C1 segment of cervical spinal cord (tissue), 14 donors: ENCODE measurements at places on chromosomes 11 and 22.

GRCh38 chr11:116991491-116991890, 106.7 kb downstream of the SIK3 start:
- DNase-seq, result no peak

- no peak for DNase-seq
These were observed 3.8 kb upstream of the CYB5R2 start for GRCh38 chr11:7677071-7677470.

DNA sequence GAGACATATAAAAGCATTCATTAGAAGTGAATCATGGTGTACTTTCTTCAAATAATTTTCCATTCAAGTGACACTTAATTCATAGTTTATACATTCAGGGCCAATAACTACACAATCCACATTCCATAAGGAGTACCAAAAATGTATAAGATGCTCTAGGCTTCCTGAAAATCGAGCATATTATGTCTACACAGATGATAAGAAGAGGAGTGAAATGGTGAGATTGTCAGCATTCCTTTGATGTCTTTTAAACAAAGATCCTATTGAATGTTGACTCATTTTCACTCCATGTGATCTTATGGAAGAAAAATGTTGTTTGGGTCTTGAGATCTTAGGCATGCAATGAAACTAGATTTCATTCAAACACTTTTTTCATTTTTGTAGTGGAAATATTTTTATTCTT, 843.2 kb downstream of the KCNA4 start:
- DNase-seq, result no peak

DNA sequence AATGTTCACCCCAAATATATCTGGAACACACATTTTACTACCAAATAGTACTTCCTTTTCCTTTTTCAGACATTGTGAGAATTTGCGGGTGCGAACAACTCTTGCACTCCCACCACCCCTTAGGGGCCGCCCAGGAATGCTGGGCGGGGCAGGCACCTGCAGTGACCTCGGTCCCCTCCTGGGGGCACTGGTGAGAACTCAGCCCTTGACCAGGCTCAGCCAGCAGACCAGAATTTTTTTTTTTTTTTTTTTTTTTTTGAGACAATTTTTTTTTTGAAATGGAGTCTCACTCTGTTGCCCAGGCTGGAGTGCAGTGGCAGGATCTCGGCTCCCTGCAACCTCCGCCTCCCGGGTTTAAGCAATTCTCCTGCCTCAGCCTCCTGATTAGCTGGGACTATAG, 75.8 kb downstream of the ARHGAP8 start:
- DNase-seq, result no peak

- no peak for DNase-seq
These were observed 36.7 kb downstream of the TPST2 start for GRCh38 chr22:26553056-26553752.

DNA sequence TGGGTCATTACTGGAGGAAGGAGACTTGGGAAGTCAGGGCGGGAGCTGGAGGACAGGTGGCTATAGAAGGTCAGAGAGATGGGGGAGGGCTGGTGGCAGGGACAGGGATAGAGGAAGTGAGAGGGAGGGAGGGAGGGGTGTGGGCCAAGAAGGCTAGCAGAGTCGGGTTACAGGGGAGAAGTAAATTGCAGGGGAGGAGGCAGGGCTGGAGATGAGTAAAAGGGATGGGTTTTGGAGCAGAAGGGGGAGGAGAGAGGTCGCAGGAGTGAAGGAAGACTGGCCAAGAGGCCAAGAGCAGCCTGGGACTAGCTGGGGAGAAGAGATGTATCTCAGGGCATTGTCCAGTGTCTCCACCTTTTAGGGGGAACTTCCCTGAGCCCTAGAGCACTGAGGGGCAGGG, 33.0 kb downstream of the LRRC10B start:
- no peak for DNase-seq

DNA sequence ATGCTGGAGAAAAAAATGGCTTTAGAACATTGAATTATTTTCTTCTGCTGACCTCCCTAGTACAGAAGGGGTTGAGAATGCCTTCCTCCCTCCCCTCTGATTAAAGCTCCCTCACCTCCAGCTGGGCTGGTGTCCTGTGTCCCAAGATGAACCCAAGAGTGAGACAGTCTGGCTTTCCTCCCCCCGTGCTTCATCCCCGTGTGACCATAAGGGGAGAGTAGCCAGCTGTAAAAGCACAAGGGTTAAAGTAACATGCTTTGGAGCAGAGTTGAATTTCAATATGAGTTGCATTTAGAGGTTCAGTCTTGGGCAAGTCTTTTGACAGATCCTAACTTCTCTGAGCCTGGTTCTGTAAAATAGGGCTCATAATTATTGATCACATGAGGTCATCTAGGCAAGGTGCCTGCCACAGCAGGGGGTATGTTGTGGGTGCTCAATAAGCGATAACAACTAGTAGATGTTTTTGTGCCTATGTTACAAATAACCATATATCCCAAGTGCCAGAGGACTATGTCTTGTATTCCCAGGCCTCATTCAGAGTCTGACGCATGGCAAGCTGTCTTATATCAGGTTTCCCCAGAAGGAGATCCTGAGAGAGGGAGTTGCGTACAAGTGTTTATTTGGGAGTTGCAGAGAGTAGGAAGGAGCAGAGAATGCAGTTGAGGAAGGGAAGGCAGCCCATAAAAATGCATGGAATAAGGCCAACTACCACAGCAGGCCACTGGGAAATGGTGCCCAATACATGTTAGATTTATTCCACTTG, 4.1 kb downstream of the PRG2 start:
- no peak for DNase-seq

GRCh38 chr22:33361581-33361980, 303.4 kb upstream of the SYN3 start:
- no peak for DNase-seq

DNA sequence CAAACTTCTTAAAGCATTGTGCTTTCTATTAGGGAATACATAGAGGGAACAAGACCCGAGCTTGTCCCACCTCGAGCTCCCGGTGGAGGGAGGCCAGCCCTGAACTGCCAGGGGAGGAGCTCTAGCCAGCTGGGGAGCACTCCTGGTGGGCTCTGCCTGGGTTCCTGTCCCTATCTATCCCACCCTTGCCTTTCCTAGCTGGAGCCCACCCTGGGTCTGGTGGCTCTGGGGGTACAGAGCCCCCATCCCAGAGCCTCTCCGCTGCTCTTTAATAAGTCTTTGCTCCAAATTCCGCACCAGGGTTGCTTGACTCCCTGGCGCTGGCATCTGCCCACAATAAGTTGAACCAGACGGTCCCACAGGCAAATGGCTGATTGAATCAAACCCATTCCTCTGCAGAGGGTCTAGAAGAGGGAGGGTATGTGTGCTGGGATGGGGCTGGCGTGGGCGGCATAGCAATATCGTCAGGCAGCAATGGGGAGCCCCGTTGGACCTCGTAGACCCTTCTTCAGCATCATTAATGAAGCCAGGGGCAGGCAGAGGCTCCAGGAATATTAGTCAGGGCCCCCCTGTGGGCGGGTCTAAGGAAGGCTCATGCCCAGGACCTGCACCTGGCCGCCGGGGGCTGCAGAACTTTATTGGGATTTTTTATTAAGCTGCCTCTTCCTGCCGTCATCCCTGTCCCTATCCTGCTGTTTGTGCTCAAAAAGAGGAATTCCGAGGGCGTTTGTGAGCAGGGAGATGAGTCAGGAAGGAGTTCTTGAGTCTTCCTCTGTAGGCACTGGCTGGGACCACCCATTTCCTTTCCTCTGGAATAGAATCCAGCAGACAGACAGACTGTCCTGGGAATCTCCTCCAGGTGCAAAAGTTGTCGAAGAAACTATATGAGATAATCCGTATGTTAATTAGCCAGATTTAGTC, 38.5 kb upstream of the RIC3 start:
- no peak for DNase-seq

DNA sequence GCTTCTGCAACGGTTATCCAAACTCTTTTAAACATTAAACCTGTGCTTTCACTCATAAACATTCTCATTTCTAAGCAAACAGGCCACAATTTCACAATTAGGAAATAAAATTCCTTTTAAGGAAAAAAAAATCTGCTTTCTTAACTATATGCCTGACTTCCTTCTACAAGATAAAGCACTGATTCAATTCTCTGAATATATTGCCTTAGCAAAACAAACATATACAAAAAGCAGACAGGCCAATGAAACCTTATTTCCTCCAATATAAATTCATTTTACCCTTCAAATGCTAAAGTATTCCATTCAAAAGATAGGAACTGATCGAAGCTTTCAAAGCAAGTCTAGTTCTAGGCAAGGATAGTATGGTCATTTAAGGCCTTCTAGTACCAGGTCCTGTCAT, 76.7 kb downstream of the PHF21A start:
- DNase-seq, result no peak

GRCh38 chr22:38756711-38757463, 1.1 kb upstream of the SUN2 start:
- no peak for DNase-seq

- no peak for DNase-seq
These were observed 186.7 kb downstream of the LUZP2 start for GRCh38 chr11:24683583-24683982.

DNA sequence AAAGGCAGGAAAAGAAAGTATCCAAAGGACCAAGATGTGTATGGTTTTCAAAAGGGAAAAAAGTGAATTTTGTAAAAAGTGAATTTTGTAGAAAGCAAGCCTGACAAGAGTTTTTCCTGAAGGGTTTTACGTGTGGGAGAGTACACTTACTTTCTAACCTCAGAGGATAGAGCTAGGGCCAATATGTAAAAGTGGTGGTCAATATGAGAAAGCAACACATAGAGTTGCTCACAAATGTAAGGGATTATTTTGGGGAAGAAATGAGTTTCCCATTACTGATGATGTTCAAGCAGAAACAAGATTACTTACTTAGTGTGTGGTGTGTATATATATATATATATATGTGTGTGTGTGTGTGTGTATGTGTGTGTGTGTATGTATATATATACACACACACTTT, 162.5 kb downstream of the SWAP70 start:
- DNase-seq, result no peak

DNA sequence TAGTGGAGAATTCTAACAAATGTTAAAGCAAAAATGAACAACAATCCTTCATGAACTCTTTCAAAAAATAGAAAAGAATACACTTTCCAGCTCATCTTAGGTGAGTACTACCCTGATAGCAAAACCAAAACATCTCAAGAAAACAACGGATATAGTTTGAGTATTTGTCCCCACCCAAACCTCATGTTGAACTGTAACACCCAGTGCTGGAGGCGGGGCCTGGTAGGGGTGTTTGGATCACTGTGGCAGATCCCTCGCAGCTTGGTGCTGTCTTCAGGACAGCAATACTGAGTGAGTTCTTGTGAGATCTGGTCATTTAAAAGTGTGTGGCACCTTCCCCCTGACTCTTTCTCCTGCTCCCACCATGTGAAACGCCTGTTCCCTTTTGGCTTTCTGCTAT, 27.0 kb downstream of the NCAPD3 start:
- no peak for DNase-seq

DNA sequence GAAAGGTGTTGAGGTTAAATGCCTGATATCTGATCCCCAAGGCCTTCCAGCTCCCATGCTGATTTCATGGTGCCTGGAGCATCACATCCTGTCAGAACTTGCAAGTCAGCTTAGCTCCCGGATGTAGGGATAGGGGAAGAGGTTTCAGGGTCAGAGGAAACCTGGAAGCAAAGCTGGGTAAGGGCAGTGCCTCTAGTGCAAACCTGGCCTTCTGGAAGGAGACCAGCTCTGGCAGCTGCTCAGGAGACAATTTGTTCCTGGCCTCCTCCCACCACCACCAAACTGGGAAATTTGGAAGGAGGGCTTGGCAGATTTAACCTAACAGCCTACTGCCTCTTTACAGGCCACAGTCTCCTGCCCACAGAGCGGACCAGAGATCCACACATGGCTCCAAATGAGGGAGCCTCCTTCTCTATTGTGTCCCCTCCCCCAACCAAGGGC, 9.2 kb upstream of the TSKU start:
- no peak for DNase-seq
